ENCODE measurements at places on chromosomes 12 and 14.
A peak's percentile ranks its signal among the peaks of the same experiment; 100 is the strongest.

DNA sequence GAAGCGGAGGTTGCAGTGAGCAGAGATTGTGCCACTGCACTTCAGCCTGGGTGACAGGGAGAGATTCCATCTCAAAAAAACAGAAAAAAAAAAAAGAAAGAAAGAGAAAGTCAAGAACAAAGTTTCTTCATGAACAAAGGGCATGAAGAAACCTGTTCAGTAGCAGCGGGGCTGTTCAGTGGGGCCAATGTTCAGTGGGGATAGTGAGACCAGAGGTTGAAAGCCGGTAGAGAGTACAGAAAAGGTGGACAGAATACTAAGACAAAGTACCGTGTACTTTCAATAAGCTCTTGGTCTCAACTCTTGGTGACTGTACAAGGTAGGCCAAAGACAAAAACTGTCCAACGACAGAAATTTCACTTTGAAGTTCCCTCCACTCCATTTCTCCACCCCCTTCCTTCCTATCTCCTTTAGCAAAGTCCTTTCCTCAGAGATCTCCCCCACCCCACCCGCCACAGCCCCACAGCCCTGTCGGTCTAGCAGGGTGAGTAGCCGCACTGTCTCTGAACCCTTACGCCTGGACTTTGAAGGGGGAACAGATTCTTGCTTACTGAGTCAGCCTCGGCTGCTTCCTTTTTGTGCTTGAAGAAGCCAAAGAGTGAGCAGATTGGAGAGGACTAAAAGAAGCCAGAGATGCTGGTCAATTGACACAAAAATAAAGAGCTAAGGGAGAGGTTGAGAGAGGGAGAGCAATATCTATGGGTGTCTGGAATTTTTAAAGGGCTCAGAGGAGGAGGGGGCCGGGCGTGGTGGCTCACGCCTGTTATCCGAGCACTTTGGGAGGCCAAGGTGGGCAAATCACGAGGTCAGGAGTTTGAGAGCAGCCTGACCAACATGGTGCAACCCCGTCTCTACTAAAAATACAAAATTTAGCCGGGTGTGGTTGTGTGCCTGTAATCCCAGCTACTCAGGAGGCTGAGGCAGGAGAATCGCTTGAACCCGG is 44.2 kb upstream of the FOS start:
- DNase-seq = no peak

- DNase-seq = no peak
These were observed 72.3 kb downstream of the KDM2B start for GRCh38 chr12:121508533-121508932.

GRCh38 chr14:49549881-49550280 is 36.3 kb downstream of the RPS29 start:
- DNase-seq = no peak

GRCh38 chr12:94498073-94498472 is 38.4 kb upstream of the CEP83 start:
- no peak for DNase-seq

- DNase-seq = peak; percentile 12
These were observed 5.6 kb downstream of the RIC8B start for GRCh38 chr12:106780010-106780631.

GRCh38 chr14:34971381-34971780 is 11.4 kb upstream of the SRP54 start:
- no peak for DNase-seq

Data from NCI-H1417 (cell line).